ENCODE measurements at places on chromosomes 6 and 20.

DNA sequence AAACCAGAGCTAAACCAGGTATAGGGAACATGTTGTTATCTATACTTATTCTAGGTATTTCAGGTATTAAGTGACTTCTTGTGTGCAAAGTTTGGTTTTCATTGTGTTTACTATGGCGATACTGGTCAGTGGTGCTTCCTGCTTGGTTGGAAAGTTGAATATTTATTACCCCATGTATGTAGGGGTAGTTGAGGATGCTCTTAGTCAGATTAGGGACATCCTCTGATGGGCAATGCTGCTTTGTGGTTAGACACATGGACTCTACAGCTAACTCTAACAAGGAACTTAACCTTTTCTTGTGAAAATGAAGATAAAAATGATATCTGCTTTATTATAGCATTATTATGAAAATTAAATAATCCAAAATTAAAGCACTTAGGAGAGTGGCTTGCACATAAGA, 44.1 kb upstream of the ENPP1 start:
- no peak for DNase-seq

GRCh38 chr6:71420693-71421328, 132.2 kb downstream of the OGFRL1 start:
- no peak for DNase-seq

- DNase-seq, result no peak
Observed at GRCh38 chr20:16548068-16548672, 25.1 kb downstream of the KIF16B start.

GRCh38 chr6:157732007-157732406, 91.0 kb upstream of the SNX9 start:
- no peak for DNase-seq

DNA sequence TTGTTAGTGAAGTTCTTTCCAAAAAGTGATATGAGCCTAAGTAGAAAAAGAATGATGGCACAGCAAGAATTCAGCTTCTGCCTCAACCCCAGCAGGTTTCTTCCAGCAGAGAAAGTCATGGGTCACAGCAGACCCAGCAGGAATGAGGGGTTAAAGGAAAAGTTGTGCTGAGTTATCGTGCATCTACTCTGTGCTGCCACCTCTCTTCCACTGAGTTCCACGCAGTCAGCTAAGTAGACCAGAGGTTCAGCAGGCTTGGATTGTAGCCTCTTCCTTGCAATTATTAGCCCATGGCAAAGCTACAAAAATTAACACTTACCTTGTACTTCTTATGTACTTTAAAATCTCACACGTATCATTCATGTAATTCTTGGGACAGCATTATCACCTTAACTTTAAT, 510.8 kb downstream of the PTPRT start:
- no peak for DNase-seq

DNA sequence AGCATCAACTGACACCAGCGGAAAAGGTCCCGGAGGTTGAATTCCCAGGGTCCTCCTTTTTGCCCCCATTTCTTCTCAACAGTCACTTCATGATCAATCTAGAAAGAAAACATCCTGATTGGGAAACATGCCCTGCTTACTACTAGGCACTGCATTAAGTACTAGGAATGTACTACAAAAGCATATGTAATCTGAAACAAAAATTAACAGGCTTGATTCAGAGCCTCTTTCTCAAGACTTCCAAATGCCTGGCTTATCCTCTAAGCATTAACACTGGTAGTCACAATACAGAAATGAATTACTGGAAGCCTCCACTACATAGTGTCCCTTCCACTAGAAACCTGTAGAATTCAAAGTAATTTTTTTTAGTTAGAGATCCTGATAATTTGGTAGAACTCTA, 84.5 kb upstream of the LYRM2 start:
- no peak for DNase-seq

GRCh38 chr6:78489874-78490273, 377.5 kb upstream of the IRAK1BP1 start:
- no peak for DNase-seq

- no peak for DNase-seq
Observed at GRCh38 chr6:167420177-167420576, 95.3 kb downstream of the TTLL2 start.

GRCh38 chr20:750801-751200, 17.5 kb downstream of the SLC52A3 start:
- no peak for DNase-seq

GRCh38 chr6:35014786-35015185, 125.7 kb downstream of the ANKS1A start:
- no peak for DNase-seq

GRCh38 chr20:10897336-10897735, 223.5 kb upstream of the JAG1 start:
- no peak for DNase-seq
